ENCODE measurements at places on chromosomes 11 and 22. TPM values are rescaled to one million over a fixed set of nuclear protein-coding genes. Genes with fewer than 3 reads are reported as not detected.

DNA sequence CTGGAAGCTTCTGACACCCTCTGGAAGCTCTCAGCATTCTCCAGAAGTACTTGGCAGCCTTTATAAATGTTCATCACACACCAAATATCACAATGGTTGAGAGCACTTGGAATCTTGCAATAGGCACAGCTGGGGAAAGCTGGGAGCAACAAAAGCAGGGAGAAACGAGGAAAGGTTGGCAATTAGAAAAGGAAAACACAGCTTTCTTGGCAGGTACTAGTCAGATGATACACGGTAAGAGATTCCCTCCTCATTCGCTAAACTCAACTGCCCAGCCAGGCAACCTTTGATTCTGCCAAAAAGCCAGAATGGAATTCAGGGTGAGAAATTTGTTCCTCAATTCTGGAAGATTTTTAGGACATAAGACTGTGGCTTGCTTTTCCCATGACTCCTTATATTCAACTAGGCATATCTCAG is 576.9 kb upstream of the ANO5 start:
- H3K27me3 ChIP-seq = no peaks in the 10 kb centered on the region
- H3K4me1 ChIP-seq = no peaks in the 10 kb centered on the region
- no peaks in the 10 kb centered on the region for H3K36me3 ChIP-seq
- H3K4me3 ChIP-seq = no peak overlapping the region
- DNase-seq = no peak
- H3K27ac ChIP-seq = no peak overlapping the region

- H3K27ac ChIP-seq = no peak overlapping the region
- no peaks in the 10 kb centered on the region for H3K27me3 ChIP-seq
- H3K36me3 ChIP-seq = no peaks in the 10 kb centered on the region
- H3K4me1 ChIP-seq = no peaks in the 10 kb centered on the region
- no peak for DNase-seq
- H3K4me3 ChIP-seq = peak overlapping the region; percentile 19
Observed at GRCh38 chr11:105109855-105110687, 29.5 kb downstream of the CARD18 start.

DNA sequence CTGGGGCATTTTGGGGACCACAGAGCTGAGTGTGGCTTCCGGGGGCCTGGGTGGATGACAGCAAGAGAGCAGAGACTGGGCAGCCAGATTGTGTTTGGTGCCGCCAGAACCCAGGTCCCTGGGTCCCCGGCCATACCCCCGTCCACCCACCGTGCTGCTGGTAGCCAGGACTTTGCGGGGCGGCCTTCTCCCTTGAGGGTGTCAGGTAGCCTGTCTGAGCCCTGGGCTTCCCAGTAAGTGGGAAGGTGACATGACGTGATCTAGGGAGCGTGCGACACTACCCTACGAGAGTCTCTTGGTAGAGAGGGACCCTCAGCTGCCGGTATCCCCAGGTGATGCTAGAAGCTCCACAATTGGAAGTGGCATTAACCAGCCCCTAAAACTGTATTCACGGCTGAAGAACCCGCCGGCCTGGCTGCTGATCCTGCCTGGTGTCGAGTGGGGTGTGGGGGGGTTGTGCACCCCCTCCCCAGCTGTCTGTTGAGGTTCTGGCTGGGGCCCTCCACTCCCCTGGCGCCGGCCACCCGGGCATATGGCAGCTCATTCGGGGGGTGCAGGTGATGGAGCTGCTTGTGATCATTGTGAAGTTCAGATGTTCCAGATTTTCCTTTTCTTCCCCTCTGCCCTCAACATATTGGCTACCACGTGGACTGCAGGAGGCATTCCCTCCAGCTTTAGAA is 66.9 kb downstream of the MPPED1 start:
- no peaks in the 10 kb centered on the region for H3K27me3 ChIP-seq
- H3K36me3 ChIP-seq = no peaks in the 10 kb centered on the region
- DNase-seq = no peak
- H3K27ac ChIP-seq = no peak overlapping the region
- no peak overlapping the region for H3K4me3 ChIP-seq
- H3K4me1 ChIP-seq = no peaks in the 10 kb centered on the region

DNA sequence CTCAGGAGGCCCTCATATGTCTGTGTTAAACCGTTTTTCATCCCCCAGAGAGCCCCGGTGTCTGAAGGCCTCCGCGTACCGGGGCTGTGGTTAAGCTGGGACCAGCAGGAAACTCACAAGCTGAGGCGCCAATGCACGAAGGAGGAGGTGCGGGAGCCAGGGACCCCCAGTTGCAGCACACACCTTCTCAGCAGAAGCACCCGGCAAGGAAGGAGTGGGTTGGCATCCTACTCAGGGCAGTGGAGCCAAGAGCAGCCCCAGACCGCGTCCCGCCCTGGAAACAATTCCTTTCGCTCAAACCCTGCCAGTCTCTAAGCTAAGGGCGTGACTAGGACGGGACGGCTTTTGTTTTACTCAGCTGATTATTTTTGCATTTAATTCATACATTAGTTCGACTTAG is 726.9 kb downstream of the BRD1 start:
- no peak overlapping the region for H3K4me3 ChIP-seq
- no peak overlapping the region for H3K27ac ChIP-seq
- H3K27me3 ChIP-seq = peaks cover 2% of the 10 kb centered on the region
- no peak for DNase-seq
- no peaks in the 10 kb centered on the region for H3K4me1 ChIP-seq
- H3K36me3 ChIP-seq = no peaks in the 10 kb centered on the region

- no peaks in the 10 kb centered on the region for H3K27me3 ChIP-seq
- no peak overlapping the region for H3K27ac ChIP-seq
- no peak overlapping the region for H3K4me3 ChIP-seq
- no peaks in the 10 kb centered on the region for H3K36me3 ChIP-seq
- no peak for DNase-seq
Observed at GRCh38 chr11:59011655-59012397, 72.5 kb downstream of the GLYATL1 start.

DNA sequence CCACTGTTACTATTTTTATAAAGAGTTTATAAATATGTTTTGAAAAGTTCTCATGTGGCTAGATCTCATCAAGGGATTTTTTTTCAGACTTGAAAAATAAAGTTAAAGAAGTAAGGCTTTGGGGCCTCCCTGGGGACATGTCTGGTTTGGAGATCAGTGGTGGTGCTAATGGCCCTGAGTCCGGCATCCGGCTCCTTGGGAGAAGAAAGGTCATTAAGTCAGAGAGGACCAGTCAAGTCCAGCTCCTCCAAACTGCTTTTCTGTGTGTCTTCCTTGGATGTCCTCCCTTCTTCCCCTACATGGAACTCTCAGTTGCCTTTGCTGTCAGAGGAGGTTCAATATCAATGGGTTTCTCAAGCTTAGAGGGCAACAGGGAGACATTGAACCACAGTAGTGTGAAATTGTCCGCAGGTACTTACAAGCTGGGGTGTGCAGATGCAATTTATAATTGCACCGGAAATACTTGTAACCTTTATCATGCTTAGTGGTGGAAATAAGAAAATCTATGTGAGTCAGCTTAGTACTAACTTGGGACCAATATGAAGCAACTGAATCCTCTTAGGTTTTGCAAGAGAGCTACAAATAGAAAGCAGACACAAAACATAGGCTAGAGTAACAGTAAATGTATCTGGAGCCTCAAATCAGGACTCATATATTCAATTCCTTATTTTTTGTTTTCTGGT is 144.3 kb downstream of the TEAD1 start:
- no peak for DNase-seq
- no peak overlapping the region for H3K27ac ChIP-seq
- H3K36me3 ChIP-seq = no peaks in the 10 kb centered on the region
- no peaks in the 10 kb centered on the region for H3K27me3 ChIP-seq

DNA sequence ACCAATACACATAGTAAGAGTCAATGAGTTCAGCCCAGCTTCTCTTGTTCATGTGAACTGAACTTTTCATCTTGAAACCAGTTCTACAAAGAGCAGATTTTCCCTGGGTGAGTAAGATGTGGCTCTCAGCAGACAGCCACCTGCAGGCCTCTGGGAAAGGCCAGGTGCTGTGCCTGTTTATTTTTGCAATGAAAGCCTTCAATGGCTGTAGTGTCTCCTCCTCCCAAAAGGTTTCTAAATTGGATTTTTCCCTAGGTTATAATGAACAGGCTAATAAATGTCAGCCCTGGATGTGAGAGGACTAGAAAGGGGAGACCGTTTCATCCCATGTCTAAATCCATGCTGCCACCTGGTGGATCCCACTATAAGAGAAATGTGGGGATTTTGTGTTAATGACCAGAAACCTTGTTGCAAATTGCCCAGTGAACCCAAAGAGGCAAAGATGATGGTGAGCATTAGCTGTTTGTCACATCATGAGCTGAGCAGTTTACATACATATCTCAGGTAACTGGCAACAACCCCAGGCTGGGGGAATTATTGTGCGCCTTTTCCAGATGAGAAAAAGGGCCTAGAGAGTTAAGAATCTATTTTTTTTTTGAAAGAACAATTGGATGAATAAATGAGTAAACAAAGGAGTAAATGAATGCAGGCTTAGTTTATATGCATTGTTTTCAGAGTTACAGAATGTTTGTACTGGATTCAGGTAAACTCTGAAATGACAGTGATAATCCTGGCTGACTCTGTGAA is 12.7 kb downstream of the C11orf91 start:
- H3K27me3 ChIP-seq = no peaks in the 10 kb centered on the region
- no peaks in the 10 kb centered on the region for H3K4me1 ChIP-seq
- no peaks in the 10 kb centered on the region for H3K36me3 ChIP-seq
- no peak overlapping the region for H3K27ac ChIP-seq

GRCh38 chr11:126857860-126858808 is 142.4 kb downstream of the KIRREL3 start:
- no peak overlapping the region for H3K27ac ChIP-seq
- H3K27me3 ChIP-seq = no peaks in the 10 kb centered on the region
- H3K4me3 ChIP-seq = no peak overlapping the region
- no peaks in the 10 kb centered on the region for H3K4me1 ChIP-seq

GRCh38 chr11:1825039-1825740 is 9.6 kb upstream of the SYT8 start:
- H3K27me3 ChIP-seq = no peaks in the 10 kb centered on the region
- no peak overlapping the region for H3K27ac ChIP-seq
- H3K4me3 ChIP-seq = no peak overlapping the region
- DNase-seq = no peak
- peaks cover 4% of the 10 kb centered on the region for H3K4me1 ChIP-seq

GRCh38 chr11:111557425-111558111 is 17.0 kb downstream of the LAYN start:
- H3K36me3 ChIP-seq = no peaks in the 10 kb centered on the region
- no peak for DNase-seq
- H3K4me3 ChIP-seq = no peak overlapping the region
- no peaks in the 10 kb centered on the region for H3K27me3 ChIP-seq
- H3K4me1 ChIP-seq = no peaks in the 10 kb centered on the region

- H3K27ac ChIP-seq = no peak overlapping the region
- peaks cover 2% of the 10 kb centered on the region for H3K36me3 ChIP-seq
- H3K27me3 ChIP-seq = no peaks in the 10 kb centered on the region
- no peak for DNase-seq
Observed at GRCh38 chr11:129117595-129118350, 74.4 kb downstream of the ARHGAP32 start.

- no peaks in the 10 kb centered on the region for H3K27me3 ChIP-seq
- H3K36me3 ChIP-seq = no peaks in the 10 kb centered on the region
- no peak overlapping the region for H3K27ac ChIP-seq
- no peak for DNase-seq
Observed at GRCh38 chr11:16891165-16891564, 123.0 kb downstream of the PLEKHA7 start.

GRCh38 chr11:124633355-124633754 is 10.7 kb downstream of the TBRG1 start:
- peaks cover 42% of the 10 kb centered on the region for H3K36me3 ChIP-seq
- no peaks in the 10 kb centered on the region for H3K27me3 ChIP-seq
- no peak overlapping the region for H3K4me3 ChIP-seq
- H3K27ac ChIP-seq = no peak overlapping the region

GRCh38 chr11:44992181-44992582 is 41.5 kb upstream of the TP53I11 start:
- no peaks in the 10 kb centered on the region for H3K4me1 ChIP-seq
- DNase-seq = no peak
- no peaks in the 10 kb centered on the region for H3K27me3 ChIP-seq

GRCh38 chr11:93063086-93063485 is 93.6 kb downstream of the MTNR1B start:
- no peak overlapping the region for H3K27ac ChIP-seq
- H3K4me3 ChIP-seq = no peak overlapping the region
- H3K27me3 ChIP-seq = no peaks in the 10 kb centered on the region
- no peaks in the 10 kb centered on the region for H3K4me1 ChIP-seq

- H3K4me3 ChIP-seq = no peak overlapping the region
- H3K27ac ChIP-seq = no peak overlapping the region
- no peaks in the 10 kb centered on the region for H3K27me3 ChIP-seq
- H3K36me3 ChIP-seq = no peaks in the 10 kb centered on the region
Observed at GRCh38 chr11:61027141-61027840, 55.8 kb downstream of the CD6 start.

- no peaks in the 10 kb centered on the region for H3K27me3 ChIP-seq
- H3K27ac ChIP-seq = no peak overlapping the region
- DNase-seq = no peak
- no peaks in the 10 kb centered on the region for H3K36me3 ChIP-seq
- no peaks in the 10 kb centered on the region for H3K4me1 ChIP-seq
- no peak overlapping the region for H3K4me3 ChIP-seq
Observed at GRCh38 chr22:45262931-45263462, 21.8 kb upstream of the UPK3A start.

- peak; percentile 62 for DNase-seq
- H3K4me3 ChIP-seq = no peak overlapping the region
- H3K4me1 ChIP-seq = no peaks in the 10 kb centered on the region
- H3K27me3 ChIP-seq = no peaks in the 10 kb centered on the region
Observed at GRCh38 chr11:92211576-92212167, 12.9 kb upstream of the FAT3 start.

DNA sequence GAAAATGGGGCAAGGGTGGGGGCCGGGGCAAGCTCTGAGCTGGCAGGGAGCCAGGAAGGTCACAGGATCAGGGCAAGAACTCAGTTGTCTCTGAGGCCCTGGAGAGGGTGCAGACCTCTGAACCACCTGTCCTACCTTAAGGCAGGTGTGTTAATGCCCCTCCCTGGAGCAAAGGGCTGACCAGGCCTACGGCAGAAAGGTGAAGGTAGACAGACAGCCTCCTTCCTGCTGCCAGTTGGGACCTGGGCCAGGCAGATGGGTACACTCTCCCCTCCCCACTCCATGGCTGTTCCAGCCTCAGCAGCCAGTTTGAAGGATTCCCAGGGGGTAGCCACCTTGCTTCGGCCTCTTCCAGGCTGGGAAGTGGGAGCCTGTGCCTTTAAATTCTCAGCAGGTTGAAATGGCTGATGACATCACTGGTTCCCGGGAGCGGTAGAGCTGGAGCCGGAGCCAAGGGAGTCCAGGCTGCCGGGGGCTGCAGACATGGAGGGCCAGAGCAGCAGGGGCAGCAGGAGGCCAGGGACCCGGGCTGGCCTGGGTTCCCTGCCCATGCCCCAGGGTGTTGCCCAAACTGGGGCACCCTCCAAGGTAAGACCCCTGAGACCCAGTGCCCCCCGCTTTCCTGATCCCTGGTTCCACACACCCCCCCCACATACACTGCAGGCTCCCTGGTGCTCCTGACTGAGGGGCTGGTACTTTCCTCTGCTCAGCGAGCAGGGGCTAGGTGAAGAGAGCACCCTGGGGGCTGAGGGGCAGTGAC is at the start of gene INPP5J:
Gene INPP5J, plus strand, starts transcription at position 435 of the 760 bp plus-strand sequence. Its CDS starts 49 bp downstream, at position 484.
- no peaks in the 10 kb centered on the region for H3K4me1 ChIP-seq
- H3K36me3 ChIP-seq = no peaks in the 10 kb centered on the region
- peak; percentile 73 for DNase-seq

LRRC10B gene
- total RNA-seq = 2.9 TPM

DDI1 gene
- total RNA-seq = not detected

RABL2B gene
- 43.5 TPM for total RNA-seq

GAB2 gene
- 23.6 TPM for total RNA-seq

JAM3 gene
- total RNA-seq = 19.5 TPM

MOV10L1 gene
- 0.38 TPM for total RNA-seq

C11orf42 gene
- total RNA-seq = not detected

SMC1B gene
- total RNA-seq = not detected

BDNF gene
- total RNA-seq = 0.31 TPM

SLC22A6 gene
- total RNA-seq = 2.4 TPM
